Bone marrow (tissue), 2 donors: ENCODE measurements at places on chromosomes 3 and 15.

DNA sequence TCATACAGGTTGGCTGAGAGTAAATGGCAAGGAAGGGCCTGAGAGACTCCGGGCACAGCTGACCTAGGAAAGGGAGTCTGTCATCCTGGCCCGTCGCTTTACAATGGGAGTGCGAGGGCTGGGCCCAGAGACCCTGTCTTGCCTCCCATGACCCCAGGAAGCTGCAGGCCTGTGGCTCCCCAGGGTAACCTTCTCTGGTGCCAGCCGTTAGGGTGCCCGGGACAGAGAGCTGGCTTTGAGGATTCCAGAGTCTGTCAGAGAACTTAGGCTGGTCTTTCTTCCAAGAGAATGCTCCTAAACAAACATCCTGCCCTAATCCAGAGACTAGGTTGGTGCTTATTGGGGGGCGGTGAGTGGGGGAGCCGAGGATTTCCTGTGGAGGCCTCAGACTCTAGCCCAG lies 18.5 kb downstream of the ZNF710 start:
- DNase-seq: no peak

GRCh38 chr3:33428734-33429133 lies 11.5 kb downstream of the UBP1 start:
- no peak for DNase-seq

DNA sequence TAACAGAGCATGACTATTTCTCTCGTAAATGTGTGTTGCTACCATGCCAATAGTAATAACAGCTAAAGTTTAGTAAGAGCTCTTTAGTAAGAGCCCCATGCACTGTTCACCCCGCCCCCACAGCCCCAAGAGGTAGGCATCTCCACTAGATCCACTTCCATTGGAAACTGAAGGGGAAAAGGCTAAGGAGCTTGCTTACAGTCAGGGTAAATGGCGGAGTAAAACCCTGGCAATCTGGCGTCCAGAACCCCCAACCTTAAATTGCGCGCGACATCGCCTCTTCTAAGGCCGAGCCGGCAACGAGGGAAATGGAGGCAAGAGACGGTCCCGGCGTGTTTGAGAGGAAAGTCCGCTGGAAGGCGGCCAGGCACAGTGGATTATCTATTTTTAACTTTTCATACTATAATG lies 654 bp upstream of the C3orf38 start:
- peak; percentile 53 for DNase-seq

DNA sequence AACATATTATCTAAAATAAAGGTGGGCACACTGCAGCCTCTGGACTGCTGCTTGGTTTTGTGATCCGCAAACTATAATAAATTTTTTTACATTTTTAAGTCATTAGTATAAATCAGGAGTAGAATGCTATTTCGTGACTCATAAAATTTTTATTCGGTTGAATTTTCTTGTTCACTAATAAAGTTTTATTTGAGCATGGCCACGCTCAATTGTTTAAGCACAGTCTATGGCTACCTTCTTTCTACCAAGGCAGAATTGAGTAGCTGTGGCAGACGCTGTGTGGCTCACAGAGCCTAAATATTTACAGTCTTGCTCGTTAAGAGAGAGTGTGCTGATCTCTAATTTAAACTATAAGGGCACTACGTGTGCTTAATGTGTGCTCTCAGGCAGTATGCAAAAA lies 28.9 kb downstream of the ROBO2 start:
- DNase-seq: no peak

- DNase-seq: no peak
These were observed 522 bp downstream of the MED12L start for GRCh38 chr3:151085889-151086483.

DNA sequence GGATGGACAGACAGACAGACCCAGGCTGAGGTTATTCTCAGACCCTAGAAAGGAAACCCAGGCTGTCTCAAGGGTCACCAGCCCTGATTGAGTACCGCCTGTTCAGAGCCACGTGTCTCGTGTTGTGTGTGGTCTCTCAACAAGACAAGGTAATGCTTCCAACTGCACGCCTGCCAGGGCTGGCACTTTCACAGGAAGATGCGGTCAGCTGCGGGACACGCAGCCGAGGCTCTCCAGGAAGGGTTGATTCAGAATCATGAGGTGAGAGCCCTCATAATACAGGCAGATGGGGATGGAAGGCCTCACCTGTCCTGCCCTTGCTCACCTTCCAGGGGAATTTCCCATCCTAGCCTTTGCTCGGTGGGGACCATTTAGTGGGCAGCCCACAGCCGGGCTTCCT lies 81.4 kb downstream of the TOP2B start:
- no peak for DNase-seq

DNA sequence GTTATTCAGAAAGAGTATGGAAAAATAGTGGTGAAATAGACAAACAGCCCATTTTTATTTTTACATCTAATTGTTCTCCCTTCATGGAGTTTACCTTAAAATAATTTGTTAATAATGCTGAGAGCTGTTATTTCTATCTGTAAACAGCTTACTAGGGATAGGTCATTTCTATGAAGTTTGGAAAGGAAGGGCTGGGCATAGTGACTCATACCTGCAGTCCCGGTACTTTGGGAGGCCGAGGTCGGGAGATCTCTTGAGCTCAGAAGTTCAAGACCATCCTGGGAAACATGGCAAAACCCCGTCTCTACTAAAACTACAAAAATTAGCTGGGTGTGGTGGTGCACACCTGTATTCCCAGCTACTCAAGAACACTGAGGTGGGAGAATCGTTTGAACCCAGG lies 624.3 kb upstream of the LMCD1 start:
- DNase-seq: no peak

DNA sequence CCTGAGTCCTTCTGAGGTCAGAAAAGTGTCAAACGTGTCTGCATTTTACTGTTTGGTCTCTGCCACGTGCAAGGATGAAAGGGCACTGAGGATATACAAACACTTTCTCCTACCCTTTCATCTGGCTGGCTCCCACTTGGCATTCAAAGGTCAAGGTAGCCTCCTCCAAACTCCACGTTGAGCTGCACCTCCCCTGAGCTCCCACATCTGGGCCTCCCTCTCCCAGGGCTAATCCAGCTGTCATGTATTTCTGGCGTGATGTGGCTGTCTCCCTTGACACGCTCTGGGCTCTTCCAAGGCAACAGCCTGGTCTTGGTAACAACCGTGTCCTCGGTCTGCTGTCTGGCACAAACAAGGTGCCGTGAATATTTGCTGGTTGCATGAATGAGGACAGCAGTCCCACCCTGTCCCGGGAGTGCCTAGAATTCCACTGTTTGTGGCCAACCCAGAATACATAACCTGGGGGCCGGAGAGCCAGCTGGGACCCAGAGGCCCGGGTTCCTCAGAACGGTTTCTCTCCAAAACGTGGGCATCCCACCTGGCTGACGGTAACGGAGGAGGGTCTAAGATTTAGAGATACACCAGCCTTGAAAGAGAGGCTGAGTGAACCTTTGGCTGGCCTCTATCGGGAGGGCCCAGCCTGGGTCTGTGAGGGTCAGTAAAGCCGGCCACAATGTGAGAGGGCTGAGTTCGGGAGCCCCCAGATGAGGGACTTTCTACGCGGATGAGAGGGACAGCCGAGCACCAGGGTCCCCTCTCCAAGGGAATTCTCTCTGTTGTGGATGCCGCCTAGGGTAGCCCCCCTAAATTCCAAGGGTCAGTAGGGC lies 767 bp downstream of the GLT8D1 start:
- no peak for DNase-seq

- no peak for DNase-seq
These were observed 34.4 kb upstream of the MEIS2 start for GRCh38 chr15:37134699-37135131.

GRCh38 chr15:83565553-83566159 lies 88.3 kb upstream of the ADAMTSL3 start:
- DNase-seq: no peak

DNA sequence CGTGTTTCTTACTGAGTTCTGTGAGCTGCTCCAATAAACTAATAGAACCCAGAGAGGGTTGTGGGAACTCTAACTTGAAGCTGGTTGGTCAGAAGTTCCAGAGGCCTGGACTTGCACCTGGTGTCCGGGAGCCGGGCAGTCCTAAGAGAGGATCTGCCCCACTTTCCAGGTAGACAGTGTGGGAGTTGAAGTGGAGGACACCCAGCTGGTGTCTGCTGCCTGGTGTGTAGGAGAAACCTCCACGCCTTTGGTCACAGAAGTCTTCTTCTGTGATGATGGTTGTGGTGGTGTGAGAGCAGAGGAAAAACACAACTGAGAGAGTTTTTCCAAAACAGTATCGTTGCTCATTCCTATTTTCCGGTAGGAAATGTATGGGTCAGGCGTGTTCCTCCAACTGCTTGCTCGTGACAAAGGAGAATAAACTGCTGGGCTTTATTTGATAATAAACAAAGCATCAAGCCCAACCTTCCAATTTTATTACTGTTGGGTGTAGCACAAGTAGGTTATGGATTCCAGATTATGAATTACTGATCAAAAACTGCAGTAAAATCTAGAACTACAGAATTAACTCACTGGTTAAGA lies 137.0 kb downstream of the KLF13 start:
- DNase-seq: no peak

- DNase-seq: no peak
These were observed 24.4 kb downstream of the NR2F2 start for GRCh38 chr15:96354731-96355567.

- DNase-seq: no peak
These were observed 168.2 kb upstream of the GPR149 start for GRCh38 chr3:154598166-154598565.

GRCh38 chr15:80234883-80235282 lies 17.1 kb downstream of the CTXND1 start:
- no peak for DNase-seq

- DNase-seq: no peak
These were observed 26.2 kb upstream of the SLC28A1 start for GRCh38 chr15:84858231-84858630.

DNA sequence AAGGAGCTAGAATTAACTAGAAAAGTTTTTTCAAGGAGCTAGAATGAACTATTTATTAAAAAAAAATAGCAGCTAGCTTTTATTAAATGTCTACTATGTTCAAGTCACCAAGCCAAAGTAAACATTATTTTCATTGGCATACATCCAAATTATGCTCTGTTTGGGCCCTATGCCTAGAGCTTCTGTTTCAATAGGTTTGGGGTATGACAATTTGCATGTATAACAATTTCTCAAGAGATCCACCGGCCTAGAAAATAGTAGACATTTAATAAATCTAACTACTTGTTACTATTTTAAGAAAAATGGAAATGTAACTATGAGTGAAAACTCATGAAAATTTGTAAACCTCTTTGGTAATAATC lies 8.0 kb downstream of the GABRR3 start:
- no peak for DNase-seq

- no peak for DNase-seq
These were observed 180.0 kb downstream of the CD47 start for GRCh38 chr3:107910713-107911259.

DNA sequence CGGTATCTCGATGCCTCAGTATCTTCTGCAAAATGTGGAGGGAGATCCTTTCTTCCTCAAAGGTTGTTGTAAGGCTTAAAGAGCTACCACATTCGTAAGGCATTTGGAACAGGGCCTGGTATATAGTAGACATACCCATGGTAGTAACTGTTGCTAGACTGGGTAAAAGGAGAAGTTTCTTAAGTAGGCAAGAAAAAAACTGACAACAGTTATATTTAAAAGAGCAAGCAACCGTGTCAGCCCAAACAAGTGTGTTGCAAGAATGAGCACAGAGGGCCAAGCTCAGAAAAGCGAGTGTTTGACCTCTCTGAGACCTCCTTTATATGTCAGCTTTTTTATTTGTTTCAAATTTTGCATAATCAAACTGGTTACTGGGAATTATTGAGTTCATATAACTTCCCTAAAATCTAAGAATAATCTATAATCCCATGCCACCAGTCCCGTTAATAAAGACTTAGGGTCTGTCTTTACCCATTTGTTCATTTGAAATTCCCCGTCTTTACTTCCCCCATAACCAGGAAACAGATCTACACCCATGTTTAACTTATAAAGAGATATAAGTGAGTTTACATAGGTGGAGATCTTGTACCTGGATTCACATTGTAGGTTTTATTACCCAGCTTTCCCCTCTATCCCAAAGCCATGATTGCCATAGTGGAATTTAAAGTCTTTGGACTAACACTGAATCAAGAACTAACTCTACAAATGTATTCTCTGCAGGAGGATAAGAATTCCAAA lies 7.3 kb downstream of the B3GNT5 start:
- no peak for DNase-seq

DNA sequence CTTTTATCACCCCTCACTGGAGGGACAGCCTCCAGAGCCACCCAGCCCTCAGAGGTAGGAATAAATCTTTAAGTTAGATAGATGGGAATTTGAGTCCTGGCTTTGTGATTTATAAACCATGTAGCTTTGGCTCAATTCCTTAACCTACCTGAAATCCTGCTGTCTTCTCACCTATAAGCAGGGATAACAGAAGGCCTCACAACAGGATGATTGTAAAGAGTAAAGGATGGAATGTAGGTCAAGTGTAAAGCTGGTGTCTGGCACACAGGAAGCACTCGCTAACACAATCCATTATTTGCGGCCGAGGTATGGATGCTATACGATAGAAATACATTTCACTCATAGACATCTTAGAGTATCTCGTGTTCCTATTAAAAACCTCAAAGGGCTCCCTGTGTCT lies 162.9 kb upstream of the LRTM1 start:
- no peak for DNase-seq

DNA sequence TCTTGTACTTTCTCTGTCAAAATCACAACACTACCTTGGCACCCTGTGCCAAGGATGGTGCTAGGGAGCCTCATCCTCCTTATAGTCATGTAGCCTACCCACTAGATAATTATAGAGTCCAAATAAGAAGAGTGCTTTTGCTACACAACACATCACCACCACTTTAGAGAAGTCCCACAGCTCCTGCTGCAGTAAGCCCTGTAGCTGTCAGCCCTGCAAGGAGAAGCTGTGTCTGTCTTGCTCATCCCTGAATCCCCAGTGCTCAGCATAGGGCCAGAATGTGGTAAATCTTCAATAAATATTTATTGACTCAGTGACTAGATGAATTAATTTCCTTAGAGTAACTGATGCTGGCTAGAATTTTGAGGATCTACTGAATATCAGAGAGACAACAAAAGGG lies 190.8 kb downstream of the ZNF621 start:
- no peak for DNase-seq

DNA sequence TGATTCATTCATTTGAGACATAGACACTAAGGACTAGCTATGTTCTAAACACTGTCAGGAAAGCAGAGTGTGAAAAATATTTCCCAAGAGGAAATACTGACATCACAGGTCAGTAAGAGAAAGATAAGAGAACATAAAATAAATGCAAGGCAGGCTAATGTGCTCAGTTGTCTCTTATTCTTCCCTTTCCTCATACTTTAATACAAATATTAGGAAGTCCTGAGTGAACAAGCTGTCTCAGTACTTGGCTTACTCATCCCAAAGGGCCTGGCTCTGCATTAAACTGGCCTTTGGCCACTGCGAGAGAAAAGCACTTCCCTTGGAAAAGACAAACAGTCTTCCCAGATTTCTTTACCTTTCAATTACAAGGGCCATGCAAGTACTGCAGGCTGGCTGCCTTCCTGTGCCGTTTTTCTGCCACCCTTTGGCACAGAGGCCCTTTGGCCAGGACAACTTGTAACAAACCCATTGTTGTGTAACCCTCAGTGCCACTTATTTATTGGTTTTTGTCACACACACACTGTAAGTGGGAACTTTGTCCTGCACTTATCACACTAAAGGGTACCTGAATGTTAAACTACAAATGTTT lies 31.7 kb downstream of the EDC3 start:
- no peak for DNase-seq

- DNase-seq: no peak
These were observed 21.9 kb downstream of the MINAR1 start for GRCh38 chr15:79454063-79454462.
